ENCODE measurements at places on chromosomes 3 and 15. TPM values are rescaled to one million over a fixed set of nuclear protein-coding genes. Genes with fewer than 3 reads are reported as not detected.

TTLL13 gene
- total RNA-seq, result 0.16 TPM

SMCO1 gene
- total RNA-seq, result 28.7 TPM

PYDC2 gene
- total RNA-seq, result not detected

CA12 gene
- total RNA-seq, result 0.11 TPM

TP53BP1 gene
- total RNA-seq, result 33.1 TPM

FOXB1 gene
- not detected for total RNA-seq

WDR72 gene
- total RNA-seq, result not detected

RGMA gene
- total RNA-seq, result 16.5 TPM

WNT5A gene
- 0.92 TPM for total RNA-seq

ADAMTSL3 gene
- 9.8 TPM for total RNA-seq

MYZAP gene
- total RNA-seq, result 658 TPM

PLSCR4 gene
- 14.2 TPM for total RNA-seq

GABRR3 gene
- not detected for total RNA-seq

TP63 gene
- 0.40 TPM for total RNA-seq

GJD2 gene
- total RNA-seq, result 0.11 TPM

C2CD4A gene
- total RNA-seq, result 0.05 TPM

EAF2 gene
- 1.9 TPM for total RNA-seq

SI gene
- total RNA-seq, result not detected

Data from cardiac septum (tissue), 1 donor.